Urothelium cell line (cell line): ENCODE measurements at places on chromosomes 4 and X.
A peak's percentile ranks its signal among the peaks of the same experiment; 100 is the strongest.

- peak; percentile 0 for DNase-seq
Observed at GRCh38 chrX:128106630-128107029, 54.4 kb upstream of the ACTRT1 start.

DNA sequence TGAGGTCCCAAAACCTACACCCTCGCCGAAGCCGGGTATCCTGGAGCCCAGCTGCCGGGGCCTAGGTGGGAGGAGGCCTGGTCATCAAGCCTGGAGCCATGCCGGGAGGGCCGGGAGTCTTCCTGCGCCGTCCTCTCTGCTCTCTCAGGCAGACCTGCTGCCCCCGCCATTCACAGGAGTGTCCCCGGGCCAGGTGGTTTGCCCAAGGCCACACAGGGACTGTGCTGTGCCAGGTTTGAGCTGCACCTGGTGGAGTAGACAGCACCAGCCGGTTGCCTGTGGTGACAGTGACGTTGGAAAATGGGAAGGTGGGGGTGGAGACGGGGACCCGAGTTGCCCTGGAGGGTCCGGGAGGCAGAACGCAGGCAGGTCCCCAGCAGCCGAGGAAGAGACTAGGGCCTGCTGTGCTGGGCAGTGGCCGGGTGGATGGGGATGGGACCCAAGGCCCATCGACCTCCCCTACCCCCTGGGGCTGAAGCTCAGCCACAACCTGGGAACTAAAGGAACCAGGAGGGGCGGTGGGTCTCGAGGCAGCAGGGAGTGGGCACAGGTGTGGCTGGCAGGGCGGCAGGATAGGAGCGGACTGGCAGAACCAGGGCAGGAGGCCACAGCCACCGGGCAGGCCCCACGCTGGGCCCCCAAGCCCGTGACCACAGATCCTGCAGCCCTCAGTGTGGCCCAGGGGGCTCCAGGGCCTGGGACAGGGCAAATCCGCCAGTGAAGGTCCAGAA is 9.5 kb downstream of the DOK7 start:
- DNase-seq, result no peak

DNA sequence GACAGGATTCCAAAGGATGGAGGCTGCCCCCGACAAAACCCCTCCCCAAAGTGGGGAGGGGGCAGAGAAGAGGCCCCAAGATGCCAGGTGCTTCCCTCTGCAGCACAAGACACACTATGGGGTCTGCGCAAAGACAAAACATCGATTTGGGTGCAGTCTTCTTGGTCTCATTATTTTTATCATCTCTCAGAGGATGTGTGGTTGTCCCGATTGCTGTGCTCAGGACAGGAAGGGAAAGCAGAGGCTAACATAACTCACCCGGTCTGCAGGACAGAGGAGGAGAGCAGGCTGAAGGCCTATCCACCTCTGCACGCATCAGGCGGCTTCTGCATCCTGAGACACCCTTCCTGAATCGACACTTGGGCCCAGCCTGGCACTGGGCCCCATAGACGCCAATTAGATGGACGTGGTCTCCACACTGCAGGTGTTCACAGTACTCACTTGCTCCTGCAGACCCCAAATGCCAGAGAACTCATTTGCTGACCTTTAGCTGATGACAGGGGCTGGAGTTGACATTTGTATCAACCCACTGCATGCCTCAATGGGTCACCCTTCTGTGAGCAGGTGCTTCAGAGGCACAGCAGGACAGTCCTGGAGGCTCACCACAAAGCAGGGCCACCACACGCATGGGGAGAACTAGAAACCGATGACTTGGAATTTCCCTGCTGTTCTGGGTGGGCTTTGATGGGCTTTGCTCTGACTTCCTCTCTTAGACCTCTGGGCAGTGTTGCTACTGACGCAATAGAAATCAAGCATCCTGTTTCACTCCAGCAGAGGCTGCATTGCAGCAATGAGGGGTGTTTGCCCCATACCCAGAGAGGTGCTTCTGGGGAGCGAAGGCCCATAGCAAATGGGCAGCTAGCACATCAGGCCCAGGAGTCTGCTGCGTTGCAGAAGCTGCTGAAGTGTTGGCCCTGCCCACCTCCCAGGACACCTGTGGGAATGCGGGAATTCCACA is 96.3 kb upstream of the ENPP6 start:
- no peak for DNase-seq

DNA sequence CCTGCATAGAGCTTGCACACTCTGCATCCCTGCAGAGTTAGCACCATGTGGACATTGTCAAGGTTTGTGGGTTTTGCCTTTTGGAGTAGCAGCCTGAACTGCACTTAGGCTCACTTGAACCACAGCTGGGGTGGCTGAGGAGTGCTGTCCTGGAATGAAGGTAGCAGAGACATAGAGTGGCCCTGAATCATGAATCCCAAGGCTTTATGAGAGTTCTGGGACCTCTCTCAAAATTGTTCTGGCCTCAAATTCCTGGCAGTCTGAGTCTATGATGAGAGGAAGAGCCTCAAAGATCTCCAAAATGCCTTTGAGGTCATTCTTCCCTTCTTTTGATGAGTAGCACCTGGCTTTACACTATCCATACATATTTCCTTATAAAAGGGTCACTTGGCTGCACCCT is 37.1 kb upstream of the ADH1C start:
- DNase-seq, result no peak

- no peak for DNase-seq
Observed at GRCh38 chr4:128564081-128564630, 245.3 kb upstream of the JADE1 start.

DNA sequence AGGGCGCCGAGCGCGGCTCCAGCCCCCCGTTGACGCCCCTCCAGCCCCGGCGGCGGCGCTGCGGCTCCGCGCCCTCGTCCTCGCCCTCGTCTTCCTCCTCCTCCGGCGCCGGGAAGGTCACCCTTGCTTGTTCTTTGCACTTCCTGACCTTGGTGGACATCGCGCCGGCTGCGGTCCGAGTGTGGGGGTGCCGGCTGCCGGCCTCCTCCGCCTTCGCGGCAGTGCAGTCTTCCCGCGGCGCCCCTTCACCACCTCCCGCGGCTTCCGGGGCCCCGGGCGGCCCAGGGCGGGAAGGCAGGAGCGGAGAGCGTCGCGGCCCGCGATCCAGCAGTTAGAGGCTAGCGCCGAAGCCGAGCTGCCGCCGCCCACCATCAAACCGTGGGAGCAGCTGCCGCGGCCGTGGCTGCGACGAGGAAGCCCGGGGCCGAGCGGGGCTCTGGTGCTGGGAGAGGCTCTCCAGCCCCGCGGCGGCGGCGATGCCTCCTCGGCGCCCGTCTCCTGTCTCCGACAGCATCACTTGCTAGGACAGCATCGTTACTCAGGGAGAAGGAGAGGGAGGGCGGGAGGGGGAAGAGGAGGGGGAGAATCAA is at the start of gene TRPC3:
TSS of gene TRPC3 (minus strand) at position 540 of the 590 bp plus-strand sequence. CDS start at position 160, 380 bp downstream.
- DNase-seq, result peak; percentile 66

- no peak for DNase-seq
Observed at GRCh38 chr4:1684506-1685234, 557 bp upstream of the FAM53A start.

- no peak for DNase-seq
Observed at GRCh38 chrX:55777596-55777995, 60.0 kb downstream of the RRAGB start.

DNA sequence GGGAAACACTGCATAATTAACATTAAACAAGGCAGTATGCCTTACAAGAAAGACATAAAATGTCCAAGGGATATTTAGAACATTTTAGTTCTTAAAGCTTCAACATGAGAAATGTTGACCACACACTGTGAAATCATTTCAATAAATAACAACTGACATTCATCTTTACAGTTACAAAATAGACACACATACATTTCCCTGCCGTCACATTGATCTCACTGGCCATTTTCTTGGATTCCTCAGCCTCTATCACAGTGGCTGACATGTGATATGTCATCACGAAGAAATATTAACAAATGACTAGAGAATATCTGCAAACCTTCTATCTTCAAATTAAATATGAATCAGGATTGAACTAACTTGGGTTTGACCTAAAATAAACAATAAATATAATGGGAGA is 1.9 kb downstream of the CXCL2 start:
- no peak for DNase-seq

DNA sequence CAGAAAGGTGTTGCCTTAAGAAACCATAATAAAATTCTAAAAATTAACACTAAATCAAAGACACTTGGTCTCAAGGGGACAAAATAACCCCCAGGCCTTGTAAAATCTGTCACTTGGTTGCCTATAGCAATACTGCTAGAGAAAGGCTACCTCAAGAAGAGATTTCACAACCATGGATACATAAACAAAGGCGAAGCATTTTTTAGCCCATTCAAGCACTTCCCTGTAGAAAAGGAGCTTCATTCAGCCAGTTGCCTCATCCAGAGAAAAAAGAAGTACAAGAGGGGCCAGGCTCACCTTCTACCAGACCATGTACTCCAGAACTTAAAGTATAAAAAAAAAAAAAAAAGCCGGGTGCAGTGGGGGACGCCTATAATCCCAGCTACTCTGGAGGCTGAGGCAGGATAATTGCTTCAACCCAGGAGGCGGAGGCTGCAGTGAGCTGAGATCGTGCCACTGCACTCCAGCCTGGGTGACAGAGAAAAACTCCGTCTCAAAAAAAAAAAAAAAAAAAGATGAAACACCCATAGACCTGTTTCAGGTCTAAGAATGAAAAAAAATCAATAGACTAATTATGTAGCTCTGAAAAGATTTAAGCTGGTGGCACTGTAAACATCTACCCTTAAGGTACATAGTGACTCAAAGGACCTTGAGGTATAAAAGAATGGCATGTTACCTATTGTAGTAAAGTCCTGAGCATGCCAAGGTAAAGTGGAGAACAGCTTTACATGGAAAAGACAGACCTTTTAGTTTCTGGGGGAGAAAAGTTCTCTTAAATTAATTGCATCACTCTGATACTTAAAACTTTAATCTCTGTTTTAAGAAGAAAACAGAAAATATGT is 18.0 kb downstream of the RUFY3 start:
- no peak for DNase-seq

DNA sequence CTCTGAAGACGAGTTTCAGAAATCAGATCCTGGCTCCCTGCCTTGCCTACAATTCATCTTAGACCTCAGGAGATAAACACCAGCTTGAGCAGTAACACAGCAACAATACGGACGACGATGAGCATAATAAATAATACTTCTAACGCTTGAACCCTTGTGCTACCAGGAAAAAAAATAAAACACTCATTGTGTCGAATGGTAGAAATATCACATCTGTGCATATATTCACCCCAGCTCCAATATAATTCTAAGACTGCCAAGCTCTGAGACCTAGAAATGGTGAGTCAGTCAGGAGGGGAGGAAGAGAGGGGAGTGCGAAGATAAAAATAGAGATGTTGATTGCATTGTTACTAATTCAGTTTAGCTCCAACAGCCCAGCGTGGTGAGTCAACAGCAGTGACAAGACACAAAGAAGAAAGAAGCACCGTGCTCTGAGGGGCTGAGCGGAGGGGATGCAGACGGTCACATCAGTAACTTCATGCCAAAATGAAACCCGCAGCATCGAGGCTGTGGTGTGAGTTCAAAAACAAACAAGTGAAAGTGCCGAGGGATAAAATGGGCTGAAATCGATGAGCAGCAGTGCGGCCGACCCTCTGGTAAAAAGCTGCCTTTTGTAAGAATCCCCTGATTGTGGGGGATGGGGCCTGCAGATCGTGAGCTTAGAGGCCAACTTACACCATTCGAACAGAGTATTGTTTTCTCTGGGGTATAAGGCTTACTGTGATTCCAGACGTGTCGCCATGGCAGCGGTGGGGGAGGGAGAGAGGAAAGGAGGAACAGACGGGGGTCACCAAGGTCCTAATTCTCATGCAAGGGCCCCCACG is 150.4 kb downstream of the MGST2 start:
- peak; percentile 64 for DNase-seq
